ENCODE measurements at places on chromosomes 6 and 20.

- DNase-seq = no peak
These were observed 15.0 kb downstream of the NANP start for GRCh38 chr20:25608774-25609173.

DNA sequence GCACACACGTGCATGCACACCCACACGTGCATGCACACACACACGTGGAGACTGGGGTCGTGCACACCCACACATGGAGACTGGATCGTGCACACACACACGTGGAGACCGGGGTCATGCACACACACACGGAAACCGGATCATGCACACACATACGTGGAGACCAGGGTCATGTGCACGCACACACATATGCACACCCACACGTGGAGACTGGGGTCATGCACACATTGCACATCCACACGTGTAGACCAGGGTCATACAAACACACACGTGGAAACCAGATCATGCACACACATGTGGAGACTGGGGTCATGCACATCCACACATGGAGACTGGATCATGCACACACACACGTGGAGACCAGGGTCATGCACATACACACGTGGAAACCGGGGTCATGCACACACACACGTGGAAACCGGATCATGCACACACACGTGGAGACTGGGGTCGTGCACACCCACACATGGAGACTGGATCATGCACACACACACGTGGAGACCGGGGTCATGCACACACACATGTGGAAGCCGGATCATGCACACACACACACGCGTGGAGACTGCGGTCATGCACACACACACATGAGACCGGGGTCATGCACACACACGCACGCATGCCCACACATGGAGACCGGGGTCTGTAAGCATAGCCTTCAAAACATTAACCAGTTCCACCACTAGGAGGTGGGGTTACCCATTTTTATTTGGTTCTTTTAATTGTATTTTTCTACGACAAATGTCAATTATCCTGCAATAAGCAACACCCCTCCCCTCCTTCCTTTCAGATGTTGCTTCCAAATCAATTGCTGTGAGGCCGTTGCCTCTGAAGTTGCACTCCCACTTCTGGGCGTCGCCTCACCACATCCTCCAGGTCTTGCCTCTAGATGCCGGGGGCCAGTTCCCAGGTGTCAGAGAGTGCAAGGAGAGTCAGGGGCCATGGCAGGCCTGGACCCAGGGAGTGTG lies 95.8 kb downstream of the TMEM242 start:
- DNase-seq = no peak

DNA sequence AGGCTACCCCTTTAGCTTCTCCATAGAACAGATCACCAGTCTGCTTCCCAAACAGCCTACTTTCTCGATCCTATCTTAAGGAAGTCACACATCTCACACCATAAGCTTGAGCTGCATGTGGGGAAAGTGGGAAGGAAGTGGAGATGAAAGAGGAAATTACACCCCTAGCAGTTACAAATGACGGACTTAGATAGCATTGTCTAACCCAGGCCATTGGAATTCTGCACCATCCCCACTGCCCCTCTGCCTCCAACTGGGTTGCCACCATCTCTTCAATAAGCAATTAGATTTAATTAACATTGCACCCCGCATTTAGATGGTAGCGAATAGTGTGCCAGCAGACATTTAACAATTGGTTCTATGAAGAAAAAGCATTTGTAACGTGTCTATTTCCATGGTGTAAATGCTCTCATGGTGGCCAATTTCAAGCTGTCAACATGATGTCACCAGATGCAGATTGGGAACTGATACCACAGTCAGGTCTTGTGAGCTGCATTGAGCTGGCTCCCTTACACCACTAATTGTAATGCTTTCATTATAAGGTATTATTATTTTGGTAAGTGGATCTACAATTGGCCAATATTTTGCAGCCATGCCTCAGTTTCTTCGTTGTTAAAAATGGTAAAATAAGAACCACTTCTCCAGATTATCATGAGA lies 124.7 kb downstream of the CD24 start:
- DNase-seq = no peak

DNA sequence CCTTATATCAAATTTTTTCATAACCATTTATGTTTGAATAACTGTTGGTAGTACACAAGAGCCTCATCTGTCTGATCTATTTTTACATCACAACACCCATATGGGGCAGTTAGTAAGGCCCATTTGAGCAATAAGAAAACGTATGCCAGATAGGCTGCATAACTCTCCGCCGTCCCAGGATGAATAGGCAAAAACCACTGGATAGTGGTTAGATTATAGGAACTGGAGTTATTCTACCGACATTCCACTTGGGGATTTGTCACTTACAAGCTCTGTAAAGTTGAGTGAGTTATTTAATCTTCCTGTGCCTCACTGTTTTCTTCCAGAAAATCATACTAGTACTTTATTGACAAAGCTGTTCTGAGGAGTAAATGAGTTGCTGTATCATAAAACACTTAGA lies 881.9 kb downstream of the QKI start:
- DNase-seq = no peak

DNA sequence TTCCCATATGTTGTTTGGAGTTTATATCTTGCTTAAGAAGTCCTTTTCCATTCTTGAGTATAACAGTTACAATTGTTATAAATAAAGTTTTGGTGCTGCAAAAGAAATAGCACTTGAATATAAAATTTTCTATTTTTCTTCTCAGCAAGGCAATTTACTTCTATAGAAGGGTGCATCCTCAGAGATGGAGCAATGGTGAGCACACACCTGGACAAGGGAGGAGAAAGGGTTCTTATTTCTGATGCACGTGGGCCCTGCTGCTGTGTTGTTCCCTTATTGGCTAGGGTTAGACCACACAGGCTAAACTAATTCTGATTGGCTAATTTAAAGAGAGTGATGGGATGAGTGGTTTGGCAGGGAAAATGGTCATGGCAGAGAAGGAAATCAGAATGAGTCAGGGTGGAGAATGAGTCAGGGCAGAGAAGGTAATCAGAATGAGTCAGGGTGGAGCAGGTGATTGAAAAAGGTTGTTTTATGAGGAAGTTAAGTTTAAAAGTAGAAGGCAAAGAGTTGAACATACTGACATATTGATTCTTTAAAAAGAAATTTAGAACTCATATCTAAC lies 38.0 kb downstream of the CST8 start:
- no peak for DNase-seq

GRCh38 chr6:163263998-163264661 lies 150.4 kb upstream of the QKI start:
- no peak for DNase-seq

GRCh38 chr6:127618729-127619128 lies 41.8 kb downstream of the C6orf58 start:
- DNase-seq = no peak

- DNase-seq = no peak
These were observed 41.7 kb upstream of the RGS17 start for GRCh38 chr6:153172815-153173214.

Measured in suprapubic skin (tissue), 4 donors.